ENCODE measurements at places on chromosomes 16 and 17.

- no peak for DNase-seq
Observed at GRCh38 chr17:75205793-75206163, 299 bp downstream of the NUP85 start.

GRCh38 chr17:61617330-61617729 is 26.3 kb upstream of the NACA2 start:
- DNase-seq = no peak

GRCh38 chr17:73401911-73402310 is 90.1 kb upstream of the CDC42EP4 start:
- no peak for DNase-seq

- DNase-seq = no peak
Observed at GRCh38 chr16:57514791-57515600, 21.4 kb downstream of the CCDC102A start.

- no peak for DNase-seq
Observed at GRCh38 chr16:1273816-1274215, 17.9 kb downstream of the TPSD1 start.

All from SJSA1 (cell line).